GOT3 (cell line): ENCODE measurements at places on chromosomes 7 and 10.

- DNase-seq: no peak
Measured at GRCh38 chr7:37445064-37445723, 3.5 kb downstream of the ELMO1 start.

DNA sequence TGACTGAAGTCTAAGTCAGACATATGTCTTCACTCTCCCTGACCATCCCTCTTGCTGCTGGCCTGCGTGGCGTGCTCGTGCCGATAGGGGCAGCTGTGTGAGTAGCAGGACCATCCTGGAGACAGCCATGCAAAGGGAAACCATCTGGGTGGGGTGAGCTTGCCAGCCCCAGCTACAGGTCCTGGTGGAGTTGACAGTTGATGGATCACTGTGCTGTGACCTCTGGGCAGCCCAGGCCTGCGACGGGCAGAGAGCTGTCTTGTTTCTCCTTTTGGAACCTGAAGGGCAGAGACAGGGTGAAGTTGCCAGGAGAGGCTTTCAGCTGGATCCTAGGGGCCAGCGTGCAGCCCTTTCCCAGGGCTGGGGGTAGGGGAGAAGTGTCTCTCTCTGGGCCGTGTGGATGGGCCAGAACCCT lies 44.7 kb downstream of the GRK5 start:
- DNase-seq: no peak

DNA sequence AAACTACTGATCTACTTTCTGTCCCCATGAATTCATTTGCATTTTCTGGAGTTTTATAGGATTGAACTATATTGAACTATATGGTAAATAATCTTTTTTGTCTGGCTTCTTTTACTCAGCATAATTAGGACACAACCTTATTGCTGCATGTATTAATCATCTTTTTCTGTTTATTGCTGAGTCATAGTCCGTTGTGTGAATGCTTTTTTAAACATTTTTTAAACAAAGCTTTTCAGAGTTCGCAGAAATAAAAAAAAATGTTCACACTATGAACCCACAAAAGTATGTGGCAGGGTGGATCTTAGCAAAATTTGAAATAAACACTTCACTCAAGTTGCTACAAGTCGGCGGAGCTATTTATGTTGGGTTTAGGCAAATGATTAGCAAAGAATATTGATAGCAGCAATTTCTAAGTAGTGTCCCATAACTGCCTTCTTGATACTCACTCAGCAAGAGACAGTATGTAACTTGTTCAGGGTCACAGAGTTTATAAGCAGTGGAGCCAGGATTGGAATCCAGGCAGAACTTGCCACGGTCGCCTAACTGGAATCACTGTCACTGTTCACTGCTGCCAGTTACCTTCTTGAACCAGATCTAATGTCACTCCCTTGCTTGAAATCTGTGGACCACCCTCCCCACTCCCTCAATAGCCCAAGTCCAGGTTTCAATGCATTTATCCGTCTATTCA lies 5.6 kb downstream of the CH25H start:
- no peak for DNase-seq

GRCh38 chr7:129829737-129830631 lies 122.8 kb downstream of the UBE2H start:
- no peak for DNase-seq

- no peak for DNase-seq
Measured at GRCh38 chr10:94423627-94424026, 21.3 kb downstream of the TBC1D12 start.

- DNase-seq: no peak
Measured at GRCh38 chr7:101240226-101241014, 2.8 kb upstream of the CLDN15 start.

DNA sequence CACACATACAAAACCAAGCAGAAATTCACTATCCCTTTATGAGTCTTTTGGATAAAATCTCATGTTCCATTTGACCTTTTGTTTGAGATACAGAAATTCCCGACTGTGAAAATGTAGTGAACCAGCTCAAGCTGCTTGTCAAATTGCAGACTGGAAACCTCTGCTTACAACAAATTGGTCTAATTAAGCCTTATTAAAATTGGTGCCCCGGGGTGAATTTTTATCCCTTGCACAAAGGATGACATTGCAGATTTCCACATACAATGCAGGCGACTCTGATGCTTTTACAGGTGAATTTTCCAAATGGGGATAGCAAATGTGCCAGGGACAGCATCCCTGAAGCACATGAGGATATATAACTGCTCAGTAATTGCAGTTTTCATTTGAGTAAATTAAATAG lies 257.3 kb downstream of the BMPER start:
- no peak for DNase-seq

DNA sequence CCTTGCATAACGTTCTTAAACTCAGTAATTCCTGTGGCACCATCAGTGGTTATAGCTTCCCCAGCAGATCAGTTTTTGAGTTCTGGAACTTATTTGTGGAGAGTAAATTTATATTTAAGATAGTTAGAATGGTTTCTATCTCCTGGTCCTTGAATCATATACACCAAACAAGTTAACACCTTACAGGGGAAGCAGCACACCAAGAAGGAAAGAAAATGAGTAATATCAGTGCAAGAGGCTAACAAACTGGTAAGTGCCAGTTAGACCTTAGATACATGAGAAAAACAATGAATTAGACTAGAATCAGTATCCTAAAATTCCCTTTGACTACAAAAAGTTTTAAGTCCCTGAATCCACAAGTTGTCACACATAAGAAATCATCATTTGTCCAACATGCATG lies 54.2 kb downstream of the ABI1 start:
- DNase-seq: no peak

GRCh38 chr10:35908451-35908850 lies 266.4 kb upstream of the FZD8 start:
- no peak for DNase-seq

GRCh38 chr7:124276005-124276622 lies 243.2 kb upstream of the TMEM229A start:
- DNase-seq: no peak

GRCh38 chr7:23603632-23604295 lies 6.6 kb downstream of the CCDC126 start:
- DNase-seq: no peak

DNA sequence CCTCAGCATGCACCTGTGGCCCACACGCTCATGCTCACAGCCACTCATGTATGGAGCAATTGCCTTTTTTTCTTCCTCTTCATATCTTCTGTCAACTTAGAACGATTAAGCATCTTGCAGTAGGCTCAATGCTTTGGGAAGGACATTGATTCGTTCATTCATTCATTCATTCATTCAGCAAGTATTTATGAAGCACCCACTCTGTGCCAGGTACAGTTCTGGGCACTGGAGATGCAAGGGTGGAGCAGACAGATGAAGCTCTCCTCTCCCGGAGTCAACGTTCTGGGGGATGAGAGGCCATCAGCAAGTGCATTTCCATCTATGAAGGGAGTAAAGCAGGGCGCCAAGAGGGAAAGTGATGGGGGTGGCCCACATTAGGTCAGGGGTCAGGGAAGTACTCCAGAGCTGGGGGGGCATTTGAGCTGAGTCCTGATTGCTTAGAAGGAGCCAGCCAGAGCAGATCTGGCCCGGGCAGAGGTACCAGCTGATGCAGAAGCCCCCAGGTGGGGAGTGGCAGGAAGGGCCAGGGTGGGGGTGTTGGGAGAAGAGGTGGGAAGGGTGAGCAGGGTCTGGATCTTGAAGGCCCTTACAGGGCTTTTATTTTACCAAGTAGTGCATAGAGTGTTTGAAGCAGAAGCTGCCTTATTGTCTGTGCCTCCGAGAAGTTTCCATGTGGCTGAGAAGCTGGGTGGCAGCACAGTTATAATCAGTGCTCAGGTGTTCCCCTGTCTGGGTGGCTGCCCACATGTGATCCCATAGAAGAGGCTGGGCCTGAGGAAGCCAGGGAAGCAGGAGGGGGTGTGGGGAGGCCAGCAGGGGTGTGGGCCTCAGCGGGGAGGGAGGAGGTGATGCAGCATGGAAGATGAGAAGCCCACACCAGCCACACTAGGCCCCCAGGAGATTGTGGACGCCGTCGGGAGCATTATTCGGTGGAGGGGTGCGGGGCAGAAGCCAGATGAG lies 36.2 kb downstream of the CHST3 start:
- DNase-seq: no peak

GRCh38 chr7:72493850-72494661 lies 81.9 kb upstream of the CALN1 start:
- no peak for DNase-seq

- no peak for DNase-seq
Measured at GRCh38 chr7:121480566-121481335, 84.6 kb upstream of the FAM3C start.
